ENCODE measurements at places on chromosomes 2 and 18.

- DNase-seq, result peak; percentile 92
Measured at GRCh38 chr2:109128048-109128615, 873 bp upstream of the SH3RF3 start.

DNA sequence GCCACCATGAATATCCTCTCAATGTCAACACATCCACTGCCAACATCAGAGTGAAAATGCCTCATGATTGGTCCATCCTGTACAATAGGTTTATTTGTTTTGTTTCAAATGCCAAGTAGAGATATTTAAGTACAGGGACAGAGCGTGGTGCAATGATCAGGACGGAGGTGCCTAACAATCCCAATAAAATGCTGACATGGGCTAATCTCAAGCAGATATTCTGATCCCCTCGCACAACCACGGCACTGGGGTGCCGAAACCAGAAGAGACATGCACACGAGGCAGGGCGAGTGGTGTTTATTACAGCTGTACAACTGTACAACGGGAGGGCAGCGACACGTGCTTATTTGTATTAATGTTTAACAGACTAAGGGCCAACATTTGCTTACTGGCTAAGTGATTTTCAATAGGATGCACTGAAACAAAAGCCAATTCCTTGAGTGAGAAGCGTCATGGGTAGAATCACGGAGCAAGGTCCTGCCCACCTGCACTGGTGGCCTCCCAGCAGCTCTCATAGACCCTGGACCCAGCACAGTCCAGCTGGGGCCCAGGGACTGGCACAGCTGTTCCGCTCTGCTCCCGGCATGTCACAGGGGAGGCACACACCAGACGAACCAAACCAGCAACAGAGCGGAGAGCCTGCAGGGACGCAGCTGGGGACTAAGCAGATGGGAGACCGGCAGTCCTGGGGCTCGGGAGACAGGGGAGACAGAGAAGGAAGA, 101.4 kb downstream of the HDAC4 start:
- DNase-seq, result no peak

- no peak for DNase-seq
Measured at GRCh38 chr18:46696268-46696667, 39.2 kb upstream of the LOXHD1 start.

DNA sequence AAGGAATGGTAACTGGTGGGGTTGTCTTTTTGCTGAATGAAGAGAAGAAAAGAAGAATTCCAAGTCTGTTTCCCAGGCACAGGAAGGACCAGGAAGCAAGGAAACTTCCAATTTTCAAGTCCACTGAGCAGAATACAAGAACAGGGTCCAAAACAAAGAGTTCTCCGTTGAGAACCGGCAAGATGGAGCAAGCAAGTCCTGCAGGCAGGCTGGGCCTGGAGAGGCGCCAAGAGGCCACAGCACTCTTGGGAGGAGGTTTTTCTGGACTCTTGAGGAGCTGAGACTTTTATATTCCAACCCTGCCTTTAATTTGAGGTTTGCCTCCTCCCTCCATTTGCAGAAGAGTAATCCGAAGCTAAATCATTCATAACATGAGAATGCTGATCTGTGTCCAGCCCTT, 224.5 kb downstream of the IKZF2 start:
- DNase-seq, result no peak

GRCh38 chr2:239522002-239522739, 121.4 kb upstream of the HDAC4 start:
- DNase-seq, result no peak

- DNase-seq, result peak; percentile 3
Measured at GRCh38 chr2:72325592-72326422, 178.1 kb upstream of the CYP26B1 start.

DNA sequence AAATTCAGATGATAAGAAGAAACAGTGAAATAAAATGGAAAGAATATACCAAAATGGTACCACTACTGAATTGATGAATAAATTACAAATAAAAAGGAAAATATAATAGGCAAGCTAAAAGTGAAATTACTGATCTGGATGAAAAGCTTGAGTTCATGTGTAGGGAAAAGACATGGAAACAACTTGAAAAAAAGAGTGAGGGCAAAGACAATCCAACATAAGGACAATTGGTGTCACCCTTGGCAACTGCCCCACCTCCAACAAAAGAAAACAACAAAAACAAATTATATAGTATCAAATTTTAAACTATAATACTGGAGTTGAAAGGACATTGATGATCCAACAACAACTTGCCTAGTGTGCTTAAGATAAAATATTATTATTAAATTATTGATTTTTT, 37.6 kb downstream of the PPP1R1C start:
- DNase-seq, result no peak

DNA sequence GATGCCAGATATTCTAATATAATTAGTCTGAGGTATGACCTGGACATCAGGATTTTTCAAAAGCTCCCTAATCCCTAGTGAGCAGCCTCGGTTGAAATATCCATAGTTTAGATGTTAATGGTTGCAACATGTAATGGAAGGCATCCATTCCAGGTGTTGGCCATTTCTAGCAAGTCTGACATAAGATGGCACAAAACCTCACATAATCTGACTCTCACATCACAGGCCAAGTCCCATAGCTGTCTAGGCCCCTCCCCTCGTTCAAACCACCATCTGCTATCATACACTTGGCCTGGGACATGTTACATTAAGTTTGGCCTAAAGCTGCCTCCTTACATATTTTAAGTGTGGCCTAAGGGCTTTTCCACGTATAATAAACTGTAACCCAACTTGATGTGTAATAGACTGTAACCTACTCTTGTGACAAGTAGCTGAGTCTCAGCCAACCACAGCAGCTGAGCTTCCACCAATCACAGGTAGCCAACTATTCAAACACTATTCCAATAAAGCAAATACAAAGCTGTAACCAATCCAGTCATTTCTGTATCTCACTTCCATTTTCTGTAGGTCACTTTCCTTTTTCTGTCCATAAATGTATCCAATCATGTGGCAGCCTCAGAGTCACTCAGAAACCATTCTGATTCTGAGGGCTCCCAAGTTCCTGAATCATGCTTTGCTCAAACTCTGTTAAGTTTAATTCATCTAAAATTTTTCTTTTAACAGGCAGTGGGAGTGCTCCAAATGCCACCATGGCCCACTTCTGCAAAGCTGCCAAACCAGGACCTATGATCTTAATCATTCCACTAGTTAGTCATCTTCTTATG, 59.4 kb downstream of the ADD2 start:
- peak; percentile 67 for DNase-seq

DNA sequence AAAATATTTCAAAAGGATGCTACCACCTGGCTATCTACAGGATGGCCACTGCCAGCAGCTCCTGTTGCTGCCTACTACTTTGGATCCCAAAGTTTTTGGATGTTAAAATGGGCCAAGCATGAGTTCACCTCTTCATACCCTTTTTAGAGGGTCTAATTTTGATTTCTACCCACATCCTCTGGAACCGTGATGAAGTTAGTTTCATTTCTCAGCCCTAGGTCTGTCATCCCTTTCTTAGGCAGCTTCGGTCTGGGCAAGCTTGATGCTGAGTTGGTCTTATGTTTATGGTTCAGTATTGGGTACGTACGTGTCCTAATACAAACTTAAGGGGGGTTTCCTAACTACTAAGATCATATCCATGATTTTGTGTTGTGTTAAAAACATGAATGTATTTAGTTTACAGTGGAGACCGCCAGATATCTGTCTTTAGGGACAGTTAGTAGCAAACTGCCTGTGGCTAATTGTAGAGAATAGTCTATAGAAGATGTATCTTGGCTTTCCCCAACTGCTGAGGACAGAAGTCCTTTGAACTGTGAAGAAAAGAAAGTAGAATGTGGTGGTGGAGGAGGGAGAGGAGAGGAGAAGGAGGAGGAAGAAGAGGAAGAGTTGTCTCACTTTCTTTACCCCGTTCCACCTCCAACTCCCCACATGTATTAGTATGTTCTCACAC, 184.9 kb downstream of the UBE2E3 start:
- no peak for DNase-seq

- DNase-seq, result no peak
Measured at GRCh38 chr2:232880764-232881351, 10.8 kb downstream of the SNORC start.

DNA sequence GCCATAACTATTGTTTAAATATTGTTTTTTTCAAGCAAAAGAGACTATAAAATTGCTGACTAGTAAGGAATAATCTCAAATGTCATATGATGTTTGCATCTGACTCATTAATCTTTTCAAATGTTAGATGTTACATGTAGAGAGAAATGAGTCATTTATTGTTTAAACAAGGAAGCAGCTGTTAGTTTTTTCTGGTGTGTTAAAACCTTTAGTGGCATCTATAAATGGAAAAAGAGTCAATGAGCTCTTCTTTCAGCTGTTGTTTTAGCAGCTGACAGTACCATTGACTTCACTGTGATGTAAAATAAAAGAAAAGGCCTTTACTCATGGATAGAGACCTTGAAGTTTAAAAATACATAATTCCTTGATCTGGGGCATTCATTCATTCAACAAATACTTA, 1.8 kb upstream of the KLHL41 start:
- peak; percentile 14 for DNase-seq

GRCh38 chr18:57561728-57562423, 24.6 kb downstream of the FECH start:
- peak; percentile 71 for DNase-seq

DNA sequence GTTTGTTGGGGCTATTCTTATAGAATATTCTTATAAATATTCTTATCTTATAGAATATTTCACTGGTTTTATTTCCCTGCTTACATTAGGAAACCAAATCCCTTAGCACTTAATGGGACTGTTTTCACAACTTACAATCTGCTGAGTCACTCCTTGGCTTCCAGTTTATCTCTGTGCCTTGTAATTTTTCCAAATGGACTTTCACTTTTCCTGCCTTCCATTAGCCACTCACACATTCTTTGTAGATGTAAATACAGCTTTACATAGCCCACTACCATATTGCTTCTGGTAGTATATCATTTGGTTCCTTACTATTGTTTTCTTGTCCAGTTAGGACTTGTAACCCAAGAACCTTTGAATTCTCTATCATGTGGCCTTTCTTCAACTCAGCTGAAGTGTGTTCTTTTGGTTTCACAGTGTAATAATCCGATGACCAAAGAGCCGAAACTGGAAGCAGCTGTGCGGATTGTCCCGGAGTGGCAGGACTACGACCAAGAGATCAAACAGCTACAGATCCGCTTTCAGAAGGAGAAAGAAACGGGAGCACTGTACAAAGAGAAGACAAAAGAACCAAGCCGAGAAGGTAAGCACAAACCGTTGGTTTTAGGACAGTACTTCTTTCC, 96.1 kb downstream of the UGGT1 start:
- no peak for DNase-seq

DNA sequence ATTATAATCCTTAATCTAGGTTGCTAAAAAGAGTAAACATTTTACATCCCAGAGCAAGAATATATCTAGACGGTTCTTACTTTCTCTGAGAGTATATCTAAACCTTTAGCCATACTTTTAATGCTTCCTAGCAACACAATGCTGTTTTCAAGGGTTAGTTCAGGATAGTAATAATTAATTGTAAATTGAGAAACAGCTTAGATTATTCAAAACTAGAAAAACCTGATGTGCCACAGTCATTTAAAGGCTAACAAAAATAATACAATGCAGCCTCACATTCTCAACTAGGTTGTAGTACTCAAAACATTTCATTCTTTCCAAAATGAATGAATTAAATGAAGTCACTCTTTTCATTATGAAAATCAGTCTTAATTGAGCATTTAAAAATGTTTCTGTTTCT, 103.2 kb upstream of the OTX1 start:
- no peak for DNase-seq

DNA sequence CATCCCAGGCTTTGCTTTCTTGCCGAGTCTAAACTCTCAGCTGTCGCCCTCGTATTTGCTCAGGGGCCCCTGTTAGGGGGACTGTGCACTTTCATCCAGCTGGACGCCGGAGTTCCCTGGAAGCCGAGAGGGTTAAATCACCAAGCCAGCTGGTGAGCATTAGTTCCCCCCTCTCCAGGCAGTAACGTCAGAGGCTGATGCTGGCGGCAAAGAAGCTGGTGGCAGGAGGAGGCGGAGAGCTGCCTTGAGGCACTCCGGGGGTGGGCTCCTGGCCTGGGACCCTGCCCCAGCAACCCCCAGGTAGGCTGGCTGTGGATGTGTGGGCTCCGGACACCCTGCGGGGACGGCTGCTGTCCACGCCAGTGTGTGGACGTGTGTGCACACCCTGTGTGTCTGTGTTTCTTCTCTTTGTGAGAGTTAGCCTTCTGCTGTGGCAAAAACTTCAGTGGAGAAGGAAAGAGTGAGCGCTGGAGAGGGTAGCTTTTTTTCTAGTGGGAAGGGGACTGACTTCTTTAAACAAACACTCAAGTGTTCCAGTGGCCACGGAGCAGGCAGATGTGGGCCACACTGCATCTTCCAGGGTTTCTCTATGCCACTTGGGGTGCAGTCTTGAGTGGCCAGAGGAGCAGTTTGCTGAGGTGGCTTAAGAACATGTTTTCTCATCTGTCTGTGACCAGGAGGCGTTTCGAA, 84.7 kb downstream of the GLI2 start:
- no peak for DNase-seq

GRCh38 chr18:22485808-22486244, 68.1 kb upstream of the CTAGE1 start:
- DNase-seq, result no peak

DNA sequence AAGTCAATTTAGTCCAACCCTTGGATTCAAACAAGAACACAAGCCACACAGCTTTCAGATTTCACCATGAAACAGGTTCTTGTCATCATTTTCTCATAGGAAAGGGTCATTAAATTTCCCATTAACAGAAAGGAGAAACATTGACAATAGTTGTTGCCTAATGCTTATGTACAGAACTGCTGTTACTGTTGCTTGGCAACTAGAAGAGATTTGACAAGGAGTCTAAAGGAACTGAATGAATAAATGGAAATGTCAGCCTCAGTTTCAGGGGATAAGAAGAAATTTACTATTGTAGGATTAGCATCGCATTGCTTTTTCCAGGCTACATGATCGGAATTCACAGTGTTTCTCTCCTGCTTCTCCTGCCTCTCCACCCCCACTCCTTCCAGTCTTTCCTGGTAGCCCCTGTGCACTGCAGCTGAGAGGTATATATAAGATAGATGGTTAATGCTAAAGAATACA, 90.3 kb downstream of the SPATS2L start:
- DNase-seq, result no peak

DNA sequence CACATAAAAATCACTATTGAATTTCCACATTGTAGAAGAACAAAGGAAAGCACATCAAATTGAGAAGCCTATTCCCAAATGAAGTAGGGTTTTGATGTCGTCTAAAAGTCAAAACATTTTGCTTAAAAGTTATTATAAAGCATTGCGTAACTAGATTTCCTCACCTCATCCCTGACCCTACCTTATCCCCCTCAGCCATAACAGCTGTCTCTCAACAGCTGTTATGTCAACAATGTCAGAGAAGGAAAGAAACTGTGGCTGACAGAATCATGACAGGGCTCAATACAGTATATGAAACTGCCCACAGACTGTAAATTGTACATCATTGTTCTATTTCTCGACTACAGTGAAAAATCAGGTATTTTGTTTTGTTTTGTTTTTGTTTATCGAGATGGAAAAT, 63.0 kb upstream of the ACVR1C start:
- no peak for DNase-seq

DNA sequence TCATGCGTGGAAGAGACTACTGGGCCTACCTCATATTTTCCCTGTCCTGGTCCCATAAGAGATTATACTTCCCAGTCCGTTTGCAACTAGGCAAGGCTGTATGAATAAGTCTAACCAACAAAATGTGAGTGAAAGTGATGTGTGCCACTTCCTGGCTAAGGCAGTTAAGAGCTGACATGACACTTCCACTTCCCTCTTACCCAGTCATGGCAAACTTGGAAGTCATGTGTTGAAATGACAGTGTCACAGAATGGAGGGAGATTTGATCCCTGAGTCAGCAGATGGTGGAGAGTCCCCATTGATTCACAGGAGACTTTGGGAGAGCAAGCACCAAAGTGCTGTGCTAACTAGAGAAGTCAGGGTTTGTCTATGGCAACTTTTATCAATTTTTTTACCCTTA, 36.4 kb downstream of the TACR1 start:
- DNase-seq, result peak; percentile 96
